CD4-positive, alpha-beta T cell treated with Interleukin-17A for 1 hour (primary cell): ENCODE measurements at places on chromosomes 6 and 20.

- no peak for DNase-seq
These were observed 66.6 kb downstream of the IPCEF1 start for GRCh38 chr6:154289818-154290508.

DNA sequence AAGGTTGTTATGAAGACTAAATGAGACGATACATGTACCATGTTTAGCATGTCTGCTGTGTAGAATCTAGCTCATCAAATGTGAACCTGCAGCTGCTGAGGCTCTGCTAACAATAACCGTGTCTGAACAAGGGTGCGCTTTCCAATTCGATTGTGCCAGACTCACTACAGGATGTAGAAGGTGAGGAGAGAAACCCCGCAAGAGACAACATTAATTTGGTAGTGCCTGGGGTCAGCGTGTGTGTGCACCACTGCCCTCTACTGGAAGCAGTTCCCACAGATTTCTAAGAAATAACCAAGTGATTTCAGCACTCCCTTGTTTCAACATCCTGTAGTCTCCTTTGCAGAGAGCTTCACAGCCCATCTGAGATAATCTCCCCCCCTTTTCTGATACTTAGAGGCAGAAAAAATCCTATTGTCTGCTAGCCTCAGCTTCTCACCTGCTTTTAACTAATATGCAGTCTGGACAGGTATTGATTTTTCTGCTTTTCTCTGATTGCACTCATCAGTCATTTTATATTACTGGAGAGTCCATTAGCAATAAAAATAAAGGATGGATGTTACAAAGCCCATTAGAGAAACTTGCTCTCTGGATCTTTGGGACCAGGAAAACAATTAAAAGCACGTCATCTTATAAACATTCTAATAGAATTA, 96.7 kb upstream of the BACH2 start:
- DNase-seq = peak; percentile 80

DNA sequence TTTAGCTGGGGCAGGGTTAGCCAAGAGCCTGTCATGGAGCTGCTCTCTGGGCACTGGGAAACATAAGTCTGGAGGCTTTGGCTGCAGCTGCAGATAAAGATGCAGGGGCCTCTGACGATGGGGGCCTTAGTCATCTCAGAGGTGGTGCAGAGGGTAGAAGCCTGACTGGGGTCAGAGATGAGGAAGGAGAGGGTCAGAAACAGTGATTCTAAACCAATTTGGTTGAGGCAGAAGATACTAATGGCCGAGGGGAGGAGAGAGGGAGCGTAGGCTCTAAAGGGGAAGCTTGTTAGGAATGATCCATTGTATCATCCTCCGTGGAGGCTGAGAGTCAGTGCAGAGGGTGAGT, 33.8 kb downstream of the PLEKHG1 start:
- DNase-seq = no peak

DNA sequence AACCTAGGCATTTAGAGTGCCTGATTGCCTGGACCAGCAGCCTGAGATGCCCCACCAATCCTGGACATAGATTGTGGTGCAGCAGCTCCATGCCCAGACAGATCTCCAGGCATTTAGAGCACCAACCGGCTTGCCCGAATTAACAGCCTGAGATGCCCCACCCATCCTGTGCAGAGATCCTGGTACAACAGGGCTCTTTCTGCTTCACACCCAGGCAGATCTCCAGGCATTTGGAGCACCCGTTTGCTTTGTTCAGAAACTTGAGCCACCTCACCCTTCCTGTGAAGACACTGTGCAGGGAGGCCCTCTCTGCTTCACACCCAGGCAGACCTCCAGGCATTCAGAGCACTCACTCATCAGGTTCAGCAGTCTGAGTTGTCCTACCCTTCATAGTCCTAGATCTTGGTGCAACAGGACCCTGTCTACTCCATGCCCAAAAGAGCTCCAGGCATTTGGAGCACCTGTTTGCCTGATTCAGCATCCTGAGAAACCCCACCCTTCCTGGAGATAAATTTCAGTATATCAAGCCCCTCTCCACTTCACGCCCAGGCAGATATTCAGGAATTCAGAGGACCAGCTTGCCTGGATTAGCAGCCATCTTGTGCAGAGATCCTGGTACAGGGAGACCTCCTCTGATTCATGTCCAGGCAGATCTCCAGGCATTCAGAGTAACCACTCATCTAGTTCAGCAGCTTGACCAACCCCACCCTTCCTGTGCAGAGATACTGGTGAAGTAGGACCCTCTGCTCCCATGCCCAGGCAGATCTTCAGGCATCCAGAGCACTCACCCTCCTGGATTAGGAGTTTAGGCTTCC, 189.2 kb upstream of the FERMT1 start:
- DNase-seq = no peak

DNA sequence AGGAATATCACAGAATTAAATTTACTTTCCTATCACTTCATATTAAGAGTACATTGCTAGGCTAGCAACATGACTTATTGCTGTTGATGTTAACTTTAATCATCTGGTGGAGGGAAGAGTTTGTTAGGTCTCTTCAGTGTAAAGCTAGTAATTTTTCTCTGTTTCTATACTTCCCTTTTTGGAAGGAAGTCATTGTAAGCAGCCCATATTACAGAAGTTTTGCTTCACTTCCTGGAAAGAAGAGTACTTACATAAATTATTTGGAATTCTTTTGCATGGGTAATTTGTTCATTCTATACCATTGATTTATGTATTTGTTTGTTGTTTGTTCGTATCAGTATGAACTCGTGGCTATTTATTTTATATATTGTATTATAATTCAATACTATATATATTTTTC, 405.2 kb downstream of the RFPL4B start:
- no peak for DNase-seq

DNA sequence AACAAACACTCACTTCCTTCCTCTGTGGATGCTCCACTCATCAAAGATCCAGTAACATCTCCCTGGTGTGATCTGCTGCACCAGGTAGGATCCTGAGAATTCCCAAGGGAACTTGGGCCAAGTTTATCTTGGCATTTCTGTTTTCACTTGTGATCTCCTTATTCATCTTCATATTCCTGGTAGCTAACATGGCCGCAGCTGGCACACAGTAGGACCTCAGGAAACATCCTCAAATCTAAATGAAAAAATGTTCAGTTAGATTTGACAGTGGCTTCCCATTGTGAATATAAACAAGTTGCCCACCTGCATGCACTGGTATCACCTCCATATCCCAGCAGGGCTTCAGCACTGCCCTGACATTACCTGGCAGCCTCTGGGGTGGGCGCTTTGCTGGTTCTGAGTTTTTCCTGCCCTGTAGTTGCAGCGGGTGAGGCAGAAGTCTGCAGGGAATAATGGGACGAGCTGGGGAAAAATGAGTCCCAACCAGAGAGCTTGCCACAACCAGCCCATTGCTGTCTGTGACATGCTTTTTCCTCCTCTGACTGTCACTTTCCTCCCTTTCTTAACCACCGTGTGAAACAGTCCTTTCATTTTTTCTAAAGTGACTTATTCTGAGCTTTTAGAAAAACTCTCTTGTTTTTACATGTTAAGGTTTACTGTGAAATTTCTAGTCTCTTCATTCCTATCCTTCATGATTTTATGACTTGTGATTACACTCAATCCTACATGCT, 9.4 kb upstream of the DSTN start:
- DNase-seq = no peak

DNA sequence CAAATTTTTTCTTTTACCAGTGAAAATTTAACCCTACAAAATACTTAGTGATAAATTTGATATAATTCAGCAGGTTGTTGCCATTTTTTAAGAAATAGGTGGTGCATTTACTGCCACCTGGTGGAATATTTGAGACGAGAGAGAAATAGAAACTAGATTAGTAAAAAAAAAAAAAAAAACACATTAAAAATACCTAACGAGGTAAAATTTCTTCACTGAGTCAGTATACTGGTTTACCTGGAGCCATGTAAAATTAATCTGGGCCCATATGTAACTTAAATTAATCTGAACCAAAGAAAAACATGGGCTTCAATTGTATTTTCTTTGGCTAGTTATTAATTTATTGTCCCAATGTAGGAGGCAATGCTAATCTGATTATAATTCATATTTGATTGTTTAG, 520.8 kb downstream of the EPM2A start:
- peak; percentile 37 for DNase-seq

- DNase-seq = no peak
These were observed 37.9 kb downstream of the IPCEF1 start for GRCh38 chr6:154318721-154319120.

- DNase-seq = no peak
These were observed 150.1 kb upstream of the PDE7B start for GRCh38 chr6:135701426-135701825.

DNA sequence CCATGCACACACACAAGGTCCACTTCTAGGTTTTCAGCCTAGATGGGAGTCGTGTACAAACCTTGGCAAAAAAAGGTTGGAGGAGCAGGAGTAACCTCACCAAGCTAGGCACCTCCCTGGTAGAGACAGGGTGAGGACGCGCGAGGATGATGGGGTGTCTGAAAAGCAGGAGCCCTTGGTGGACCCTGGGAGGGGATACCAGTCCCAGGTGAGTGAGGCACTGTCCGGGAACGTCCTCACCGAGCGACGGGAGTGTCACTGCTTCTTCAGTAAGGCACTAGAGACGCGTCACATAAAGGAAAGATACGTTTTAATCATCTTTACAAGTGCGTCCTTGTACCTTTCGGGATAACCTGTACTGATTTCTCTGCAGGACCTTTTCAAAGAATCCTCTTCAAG, 29.4 kb upstream of the ZBP1 start:
- no peak for DNase-seq

DNA sequence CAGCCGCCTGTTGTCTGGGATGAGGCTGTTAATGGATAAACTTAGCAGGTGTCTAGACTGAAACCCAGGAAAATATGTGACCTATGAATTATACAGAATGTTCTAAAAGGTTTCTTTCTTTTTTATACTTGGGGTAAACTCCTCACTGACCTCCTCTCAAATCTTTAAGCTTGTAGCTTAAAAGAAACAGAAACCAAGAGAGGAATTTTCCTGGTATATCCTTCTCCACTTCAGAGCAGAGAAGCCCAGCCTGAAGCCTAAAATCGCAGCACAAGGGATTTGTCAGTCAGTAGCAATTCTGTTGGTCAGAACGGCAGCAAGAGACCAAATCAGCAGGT, 99.4 kb upstream of the RIPOR2 start:
- no peak for DNase-seq

DNA sequence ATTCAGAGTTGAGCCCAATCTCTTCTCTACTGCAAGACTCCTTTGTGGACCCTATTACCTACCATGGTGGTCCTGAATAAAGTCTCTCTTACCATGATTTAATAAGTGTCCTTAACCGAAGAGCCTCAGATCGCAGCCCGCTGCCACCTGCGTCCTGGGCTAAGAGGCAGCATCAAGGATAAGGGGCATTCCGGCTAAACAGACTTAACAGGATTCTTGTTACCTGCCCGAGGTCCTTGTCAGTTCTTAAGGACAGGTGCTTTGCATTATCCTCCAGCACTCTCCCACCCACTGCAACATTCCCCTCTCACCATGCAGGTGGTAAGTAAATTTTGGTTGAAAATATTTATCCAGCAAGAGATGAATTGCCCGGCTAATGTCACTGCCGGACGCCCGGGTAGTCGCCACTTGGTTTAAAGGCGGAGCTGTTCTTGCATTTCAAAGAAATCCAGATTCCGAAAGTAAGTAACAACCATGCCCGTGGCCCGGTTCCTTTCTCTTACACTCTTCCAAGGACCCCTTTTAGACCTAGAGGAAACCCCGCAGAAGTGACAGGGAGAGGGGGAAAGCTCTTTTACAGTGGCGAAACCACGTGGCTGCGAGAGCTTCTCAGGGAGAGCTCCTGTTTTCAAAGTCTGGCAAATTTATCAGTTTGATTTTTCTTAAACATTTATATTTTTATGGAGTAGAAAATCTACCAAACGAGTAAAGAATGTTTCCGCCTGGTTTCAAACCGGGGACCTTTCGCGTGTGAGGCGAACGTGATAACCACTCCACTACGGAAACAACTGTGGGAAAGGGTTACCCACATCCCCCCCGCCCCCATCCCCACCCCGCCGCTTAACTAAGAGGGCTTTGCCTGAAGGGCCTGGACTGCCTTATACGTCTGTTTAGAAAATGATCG, 41.9 kb upstream of the PRSS16 start:
- DNase-seq = peak; percentile 13

GRCh38 chr20:50993876-50994275, 29.0 kb downstream of the KCNG1 start:
- DNase-seq = no peak

DNA sequence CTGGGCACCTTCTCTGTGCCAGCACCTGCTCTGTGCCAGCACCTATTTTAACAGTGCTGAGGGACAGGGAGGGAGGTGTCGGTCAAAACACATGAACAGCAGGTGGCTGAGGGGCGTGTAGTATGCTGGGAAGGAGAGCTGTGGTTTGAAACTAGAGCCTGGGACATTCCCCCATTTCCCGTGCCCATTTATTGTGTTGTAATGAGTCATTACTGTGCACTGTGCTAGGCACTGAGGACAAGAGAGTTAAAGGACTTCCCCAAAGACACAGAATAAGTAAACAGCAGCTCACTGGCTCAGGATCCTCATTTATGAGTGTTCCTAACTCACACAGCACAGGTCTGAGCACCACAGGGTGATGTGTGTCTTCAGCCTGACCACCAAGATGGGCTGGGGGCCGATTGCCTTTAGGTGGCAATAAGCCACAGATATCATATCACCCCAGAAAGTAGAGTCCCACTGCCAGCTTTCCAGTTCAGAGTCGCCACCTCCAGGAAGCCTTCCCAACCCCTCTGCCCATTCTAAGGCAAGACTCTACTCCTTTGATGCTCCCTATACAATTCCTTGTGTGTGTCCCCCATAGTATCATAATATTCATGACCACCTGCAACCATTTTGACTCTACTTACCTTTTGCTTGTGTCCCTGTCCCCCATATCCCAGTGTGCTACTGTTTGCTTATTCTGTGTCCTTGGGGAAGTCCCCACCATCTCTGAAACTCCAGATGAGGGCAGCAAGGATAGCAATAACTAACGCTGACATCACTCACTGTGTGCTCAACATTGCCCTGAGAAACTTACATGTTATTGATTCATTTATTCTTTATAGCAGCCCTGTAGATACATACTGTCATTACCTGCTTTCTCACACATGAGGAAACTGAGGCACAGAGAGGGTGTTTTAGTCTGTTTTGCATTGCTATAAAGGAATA, 87.3 kb downstream of the TOX2 start:
- no peak for DNase-seq

DNA sequence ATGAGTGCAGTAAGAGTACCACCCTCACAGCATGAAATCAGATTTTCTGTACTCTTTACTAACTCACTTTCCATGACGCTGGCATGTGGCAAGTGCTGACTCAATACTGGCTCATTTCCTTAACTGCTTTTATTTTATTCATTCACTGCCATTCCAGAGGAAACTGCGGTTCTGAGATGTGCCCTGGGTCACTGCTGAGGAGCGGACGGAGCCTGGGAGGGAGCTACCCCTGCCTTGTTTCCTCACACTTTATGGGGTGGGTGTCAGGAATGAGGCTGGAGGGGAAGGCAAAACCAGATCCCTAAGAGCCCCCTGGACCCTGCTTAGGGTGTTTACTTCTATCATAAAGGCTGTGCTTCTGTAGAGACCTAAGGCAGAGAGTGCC, 14.4 kb downstream of the NT5E start:
- no peak for DNase-seq

GRCh38 chr6:18216411-18216810, 47.9 kb downstream of the DEK start:
- no peak for DNase-seq
